Left ventricle myocardium inferior (tissue), 1 donor: ENCODE measurements at places on chromosomes 7 and 10. TPM values are rescaled to one million over a fixed set of nuclear protein-coding genes. Genes with fewer than 3 reads are reported as not detected.

DNA sequence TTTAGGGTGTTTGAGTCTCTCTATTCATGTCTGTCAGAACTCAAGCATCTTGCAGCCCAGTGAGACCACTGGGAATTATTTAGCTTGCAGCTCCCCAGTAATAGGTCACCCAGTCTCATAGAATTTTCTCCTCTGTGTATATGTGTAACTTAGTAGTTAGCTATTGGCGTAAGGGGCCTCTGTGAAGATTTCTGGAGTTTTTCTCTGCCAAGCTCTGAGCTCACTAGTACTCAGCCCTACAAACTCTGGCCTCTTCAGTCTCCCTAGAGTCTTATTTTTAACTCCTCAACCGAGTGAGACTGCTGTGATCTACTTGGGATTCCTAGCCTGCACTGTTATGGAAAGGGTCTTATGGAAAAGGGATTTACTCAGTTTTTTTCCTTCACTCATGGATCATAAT is 90.2 kb downstream of the PPP1R9A start:
- no peak for DNase-seq

DNA sequence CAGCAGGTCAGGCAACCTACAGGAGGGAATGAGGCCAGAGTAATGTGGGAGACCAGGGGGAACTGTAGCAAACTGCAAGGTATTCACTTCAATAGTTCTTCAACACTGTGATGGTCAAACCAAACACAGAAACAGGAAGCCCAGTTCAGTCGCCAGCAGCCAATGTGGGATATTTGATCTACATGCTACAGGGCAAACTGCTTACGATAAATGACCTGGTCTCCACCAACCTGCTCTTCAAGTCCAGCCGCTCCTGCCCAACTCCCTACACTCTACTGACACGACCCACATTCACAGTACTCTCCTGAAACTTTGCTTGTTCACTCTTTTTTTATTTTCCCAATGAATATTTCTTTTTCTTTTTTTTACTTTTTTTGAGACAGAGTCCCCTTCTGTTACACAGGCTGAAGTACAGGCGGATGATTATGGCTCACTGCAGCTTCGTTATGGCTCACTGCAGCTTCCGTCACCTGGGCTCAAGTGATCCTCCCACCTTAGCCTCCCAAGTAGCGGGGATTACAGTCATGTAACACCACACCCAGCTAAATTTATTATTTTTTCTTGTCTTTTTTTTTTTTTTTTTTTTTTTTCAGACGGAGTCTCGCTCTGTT is 42.1 kb downstream of the MDH2 start:
- DNase-seq = no peak

DNA sequence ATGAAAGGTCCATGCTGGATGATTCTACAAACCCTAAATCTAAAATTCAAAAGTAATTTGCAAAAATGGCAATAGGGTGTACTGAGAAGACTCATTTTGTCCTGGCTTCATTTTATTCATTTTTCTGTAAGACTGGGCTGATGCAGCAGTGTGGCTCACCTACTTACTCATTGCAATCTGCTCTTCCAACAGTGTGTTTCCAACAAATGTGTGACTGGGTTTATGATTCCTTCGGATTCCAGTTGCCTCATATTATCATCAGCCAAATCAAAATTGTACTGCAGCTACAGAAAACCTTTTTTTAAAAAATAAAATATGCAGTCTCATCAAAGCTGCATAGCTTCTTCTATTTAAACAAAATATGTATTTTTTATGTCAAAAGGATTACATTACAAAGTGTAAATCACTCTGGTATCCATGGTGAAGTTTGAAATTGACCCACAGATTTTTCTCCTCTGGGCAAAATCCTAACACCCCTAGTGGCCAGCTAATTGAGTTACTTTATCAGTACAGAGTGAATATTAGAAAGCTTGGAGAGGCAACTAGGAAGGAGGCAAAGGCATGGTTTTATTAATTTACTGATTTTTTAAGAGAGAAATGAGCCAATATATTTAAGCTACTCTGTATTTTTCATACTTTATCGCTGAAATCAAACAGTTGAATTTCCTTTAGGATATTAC is 390.3 kb downstream of the MAGI2 start:
- DNase-seq = no peak

DNA sequence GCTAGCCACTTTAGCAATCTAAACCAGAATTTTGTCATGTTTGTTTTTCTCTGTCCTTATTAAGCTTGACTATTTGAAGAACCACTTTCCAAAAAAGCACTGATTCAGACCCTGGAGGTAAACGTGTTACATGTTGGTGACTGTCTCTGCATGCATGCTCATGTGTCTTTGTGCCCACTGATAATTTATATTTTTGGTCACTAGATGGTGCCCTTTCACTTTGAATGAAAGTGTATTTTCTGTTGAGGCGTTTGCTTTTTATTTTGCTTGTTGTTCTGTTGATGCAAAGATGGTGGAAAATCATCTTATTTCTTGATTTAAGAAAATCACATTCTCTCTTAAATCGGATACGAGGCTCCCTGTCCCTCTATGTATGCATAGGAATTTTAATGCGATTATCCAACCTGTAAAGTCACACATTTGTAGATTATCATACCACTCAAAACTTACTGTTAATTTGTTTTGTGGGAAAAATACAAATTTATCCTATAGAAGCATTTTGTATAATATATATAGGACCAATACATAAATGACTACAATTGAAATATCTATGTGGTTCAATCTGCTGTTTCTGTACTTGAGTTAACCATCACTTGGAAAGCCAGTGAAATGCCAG is 269.3 kb downstream of the BICC1 start:
- no peak for DNase-seq

GRCh38 chr7:82985144-82985802 is 177.4 kb downstream of the PCLO start:
- no peak for DNase-seq

- DNase-seq = no peak
Observed at GRCh38 chr10:58240531-58240930, 27.2 kb downstream of the IPMK start.

The SSMEM1 gene
- total RNA-seq = not detected

DNA sequence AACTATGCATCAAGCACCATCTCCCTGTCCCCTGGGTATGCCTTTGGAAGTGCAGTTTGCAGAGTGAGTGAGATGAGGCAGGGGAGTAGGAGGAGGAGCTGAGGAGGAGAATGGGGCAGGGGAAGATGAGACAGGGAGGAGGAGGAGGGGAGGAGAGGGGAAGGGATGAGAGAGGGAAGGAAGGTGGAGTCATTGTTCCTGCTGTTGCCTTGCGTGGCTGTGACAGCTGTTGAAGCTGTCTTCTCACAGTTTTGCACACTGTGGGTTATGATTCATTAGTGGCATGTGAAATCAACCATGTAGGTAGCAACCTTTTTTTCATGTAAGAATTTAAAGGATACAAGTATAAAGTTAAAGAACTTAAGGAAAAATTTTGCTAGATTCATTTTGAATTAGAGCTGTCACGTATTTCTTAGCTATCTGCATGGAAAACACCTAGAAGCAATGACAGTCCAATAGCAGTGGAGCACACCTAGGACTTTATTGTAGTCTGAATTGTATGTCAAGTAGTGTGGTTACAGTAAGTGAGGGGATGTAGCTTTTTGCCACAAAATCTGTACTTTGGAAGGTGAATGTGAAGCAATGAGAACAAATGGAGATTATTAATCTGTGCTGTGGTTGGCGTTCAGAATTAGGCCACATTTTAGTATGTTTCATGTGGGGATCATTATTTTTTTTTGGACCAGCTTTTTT is 21.7 kb downstream of the CCM2 start:
- no peak for DNase-seq

The PNLIP gene
- total RNA-seq = not detected

DNA sequence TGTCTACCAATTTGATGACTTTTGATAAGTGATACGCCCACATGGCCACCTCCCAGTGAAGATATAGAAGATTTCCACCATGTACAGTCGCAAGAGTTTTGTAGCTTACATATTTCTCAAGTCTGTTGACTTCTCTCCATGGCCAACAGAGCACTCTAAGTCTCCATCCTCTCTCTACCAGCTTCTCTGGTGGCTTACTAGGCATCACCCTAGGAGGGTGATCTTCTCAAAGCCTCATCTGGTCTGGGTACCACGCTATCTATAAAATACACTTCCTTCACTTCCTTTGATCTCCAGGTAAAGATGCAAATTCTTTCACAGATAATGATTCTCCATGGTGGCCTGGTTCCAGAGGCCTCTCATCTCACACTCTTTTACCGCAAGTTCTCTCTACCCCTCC is 49.9 kb downstream of the CALN1 start:
- DNase-seq = no peak

The LIPM gene
- not detected for total RNA-seq

- DNase-seq = no peak
Observed at GRCh38 chr7:103132995-103133688, 15.8 kb downstream of the NAPEPLD start.

- no peak for DNase-seq
Observed at GRCh38 chr7:15967551-15967950, 281.1 kb upstream of the MEOX2 start.

DNA sequence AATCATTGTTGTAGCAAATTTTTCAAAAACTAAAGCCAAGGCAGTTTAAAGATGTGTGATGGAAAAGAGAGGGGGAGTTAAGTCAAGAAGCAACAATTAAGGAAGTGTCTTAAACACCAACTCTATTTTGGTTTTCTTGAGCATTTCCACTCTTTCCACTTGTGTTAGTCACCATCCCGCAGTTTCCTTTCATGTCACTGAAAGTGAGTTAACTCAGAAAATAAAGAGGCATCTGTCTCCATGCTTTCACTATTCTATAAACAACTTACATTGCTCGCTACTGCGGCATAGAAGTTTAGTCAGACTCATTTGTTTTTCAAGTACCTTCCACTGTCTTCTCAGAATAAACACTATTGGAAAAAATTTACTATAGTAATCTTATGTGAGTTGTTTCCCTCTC is 284.9 kb upstream of the SEMA3D start:
- no peak for DNase-seq

- no peak for DNase-seq
Observed at GRCh38 chr7:1554333-1555045, 1.5 kb downstream of the TMEM184A start.

The FAM24B gene
- total RNA-seq = 0.55 TPM

- no peak for DNase-seq
Observed at GRCh38 chr7:71362240-71362639, 230.3 kb downstream of the GALNT17 start.

GRCh38 chr7:128387216-128388144 is 22.3 kb downstream of the IMPDH1 start:
- peak; percentile 84 for DNase-seq

- DNase-seq = no peak
Observed at GRCh38 chr10:5738427-5738826, 53.8 kb downstream of the TASOR2 start.

The TCTN3 gene
- total RNA-seq = 11.6 TPM

DNA sequence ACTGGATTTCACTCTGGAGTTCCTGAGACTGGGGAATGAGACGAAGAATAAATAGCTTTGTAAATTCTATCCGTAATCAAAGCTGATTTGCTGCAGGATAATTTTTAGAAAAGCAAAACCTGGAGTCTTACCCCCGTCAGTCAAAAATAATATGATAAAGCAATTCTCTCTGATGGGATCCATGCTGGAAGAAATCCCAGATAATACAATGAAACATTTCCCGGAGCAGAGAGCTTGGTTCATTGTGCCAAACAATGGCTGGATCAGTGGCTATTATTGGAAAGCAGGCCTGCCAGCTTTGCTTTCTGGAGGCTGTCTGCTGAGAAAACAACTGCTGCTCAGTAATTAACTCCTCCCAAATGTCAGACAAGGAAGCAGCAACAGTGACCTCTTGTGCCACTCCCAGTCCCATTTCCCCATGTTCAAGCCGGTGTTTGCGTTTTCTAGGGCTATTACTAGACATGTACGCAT is 609.4 kb upstream of the PCDH15 start:
- DNase-seq = peak; percentile 36

GRCh38 chr10:75137533-75138438 is 26.3 kb downstream of the SAMD8 start:
- no peak for DNase-seq

GRCh38 chr7:90961037-90961725 is 303.1 kb upstream of the FZD1 start:
- DNase-seq = no peak

DNA sequence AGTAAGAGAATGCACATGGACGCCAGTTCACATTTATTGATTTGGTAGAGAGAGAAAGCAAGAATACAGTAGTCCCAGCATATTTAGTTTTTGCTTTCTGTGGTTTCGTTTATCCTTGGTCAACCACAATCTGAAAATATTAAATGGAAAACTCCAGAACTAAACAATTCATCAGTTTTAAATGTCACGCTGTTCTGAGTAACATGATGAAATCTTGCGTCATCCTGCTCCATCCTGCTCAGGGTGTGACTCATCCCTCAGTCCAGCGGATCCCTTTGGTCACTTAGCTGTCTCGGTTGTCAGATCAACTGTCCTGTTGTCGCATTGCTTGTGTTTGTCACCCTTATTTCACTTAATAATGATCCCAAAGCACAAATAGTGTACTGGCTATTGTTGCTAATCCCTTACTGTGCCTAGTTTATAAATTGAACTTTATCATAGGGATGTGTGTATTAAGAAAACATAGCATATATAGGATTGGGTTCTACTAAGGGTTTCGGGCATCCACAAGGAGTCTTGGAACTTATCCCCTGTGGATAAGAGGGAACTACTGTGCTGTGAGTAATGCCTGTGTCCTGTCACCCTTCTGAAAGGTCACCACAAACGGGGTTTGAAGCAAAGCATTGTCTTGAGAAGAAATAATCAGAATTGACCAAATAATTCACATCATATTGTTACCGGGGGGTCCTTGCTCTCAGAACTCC is 73.6 kb downstream of the OTUD1 start:
- no peak for DNase-seq

The CYP2C9 gene
- total RNA-seq = not detected

- DNase-seq = no peak
Observed at GRCh38 chr7:19336836-19337383, 191.7 kb upstream of the FERD3L start.

DNA sequence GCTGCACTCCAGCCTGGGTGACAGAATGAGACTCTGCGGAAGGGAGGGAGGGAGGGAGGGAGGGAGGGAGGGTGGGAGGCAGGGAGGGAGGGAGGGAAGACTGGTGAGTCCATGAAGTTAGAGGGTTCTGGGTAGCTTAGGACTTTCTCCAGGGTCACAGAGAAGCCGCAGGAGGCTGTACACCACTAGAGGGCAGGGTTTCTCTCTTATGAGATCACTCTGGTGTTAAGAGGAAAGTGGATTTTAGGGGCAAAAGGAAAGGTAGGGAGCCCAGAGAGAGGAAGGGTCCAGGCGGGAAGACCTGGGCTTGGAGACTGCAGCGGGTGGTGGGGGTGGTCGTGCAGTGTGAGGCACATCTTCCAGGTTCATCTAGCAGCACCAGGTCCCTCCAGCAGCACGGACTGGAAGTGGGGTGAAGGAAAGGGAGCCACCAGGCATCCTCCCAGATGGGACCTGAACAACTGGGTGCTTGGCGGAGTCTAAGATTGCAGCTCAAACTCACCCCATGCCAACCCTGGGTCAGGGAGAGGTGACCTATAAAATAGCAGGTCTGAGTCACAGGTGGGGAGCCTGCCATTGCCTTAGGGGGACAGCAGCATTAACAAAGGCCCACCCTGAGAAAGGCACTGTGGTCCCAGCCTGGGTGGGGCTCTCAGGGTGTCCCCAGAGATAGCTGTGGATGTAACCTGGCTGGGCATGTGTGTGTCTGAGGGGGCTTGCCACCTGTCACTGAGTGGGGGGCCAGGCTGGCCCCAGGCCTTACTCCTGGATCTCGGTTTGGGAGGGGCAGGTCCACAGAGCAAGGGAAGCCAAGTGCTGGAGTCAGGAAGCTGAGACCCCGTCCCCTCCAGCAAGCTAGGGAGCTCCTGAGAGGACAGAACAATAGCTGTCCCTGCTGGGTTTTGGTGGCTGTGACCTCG is 48.5 kb upstream of the SLC29A3 start:
- no peak for DNase-seq

- no peak for DNase-seq
Observed at GRCh38 chr10:60950300-60950699, 6.3 kb upstream of the RHOBTB1 start.

The GNAT3 gene
- total RNA-seq = not detected
